Heart left ventricle (tissue), 16 donors: ENCODE measurements at places on chromosomes 2 and 18. TPM values are rescaled to one million over a fixed set of nuclear protein-coding genes. Genes with fewer than 3 reads are reported as not detected.

Gene LIPG
- 0.20 TPM for total RNA-seq

Gene CKAP2L
- 4.5 TPM for total RNA-seq

Gene HOXD12
- total RNA-seq: not detected

GRCh38 chr2:43146083-43146482 is 80.3 kb downstream of the ZFP36L2 start:
- no peak overlapping the region for H3K27ac ChIP-seq
- H3K4me3 ChIP-seq: no peak overlapping the region
- no peaks in the 10 kb centered on the region for H3K36me3 ChIP-seq
- H3K27me3 ChIP-seq: no peaks in the 10 kb centered on the region
- DNase-seq: peak; percentile 13

GRCh38 chr2:45669032-45669486 is 17.6 kb downstream of the PRKCE start:
- H3K4me3 ChIP-seq: no peak overlapping the region
- H3K27ac ChIP-seq: peak overlapping the region; percentile 61
- no peak for DNase-seq
- H3K27me3 ChIP-seq: no peaks in the 10 kb centered on the region
- H3K4me1 ChIP-seq: no peaks in the 10 kb centered on the region
- no peaks in the 10 kb centered on the region for H3K36me3 ChIP-seq

- H3K27me3 ChIP-seq: no peaks in the 10 kb centered on the region
- peaks cover 2% of the 10 kb centered on the region for H3K4me1 ChIP-seq
- H3K4me3 ChIP-seq: no peak overlapping the region
- DNase-seq: peak; percentile 38
- H3K27ac ChIP-seq: no peak overlapping the region
- no peaks in the 10 kb centered on the region for H3K36me3 ChIP-seq
Measured at GRCh38 chr18:79572093-79572780, 107.4 kb upstream of the CTDP1 start.

GRCh38 chr18:33803636-33804035 is 225.6 kb downstream of the ASXL3 start:
- no peaks in the 10 kb centered on the region for H3K36me3 ChIP-seq
- H3K4me3 ChIP-seq: no peak overlapping the region
- H3K4me1 ChIP-seq: no peaks in the 10 kb centered on the region
- H3K27ac ChIP-seq: no peak overlapping the region

- no peaks in the 10 kb centered on the region for H3K27me3 ChIP-seq
- no peak overlapping the region for H3K4me3 ChIP-seq
- H3K4me1 ChIP-seq: peaks cover 66% of the 10 kb centered on the region
- no peak for DNase-seq
Measured at GRCh38 chr2:46564350-46564749, 85.0 kb downstream of the TMEM247 start.
